ENCODE measurements at places on chromosomes 5 and 9. TPM values are rescaled to one million over a fixed set of nuclear protein-coding genes. Genes with fewer than 3 reads are reported as not detected.
A peak's percentile ranks its signal among the peaks of the same experiment; 100 is the strongest.

DNA sequence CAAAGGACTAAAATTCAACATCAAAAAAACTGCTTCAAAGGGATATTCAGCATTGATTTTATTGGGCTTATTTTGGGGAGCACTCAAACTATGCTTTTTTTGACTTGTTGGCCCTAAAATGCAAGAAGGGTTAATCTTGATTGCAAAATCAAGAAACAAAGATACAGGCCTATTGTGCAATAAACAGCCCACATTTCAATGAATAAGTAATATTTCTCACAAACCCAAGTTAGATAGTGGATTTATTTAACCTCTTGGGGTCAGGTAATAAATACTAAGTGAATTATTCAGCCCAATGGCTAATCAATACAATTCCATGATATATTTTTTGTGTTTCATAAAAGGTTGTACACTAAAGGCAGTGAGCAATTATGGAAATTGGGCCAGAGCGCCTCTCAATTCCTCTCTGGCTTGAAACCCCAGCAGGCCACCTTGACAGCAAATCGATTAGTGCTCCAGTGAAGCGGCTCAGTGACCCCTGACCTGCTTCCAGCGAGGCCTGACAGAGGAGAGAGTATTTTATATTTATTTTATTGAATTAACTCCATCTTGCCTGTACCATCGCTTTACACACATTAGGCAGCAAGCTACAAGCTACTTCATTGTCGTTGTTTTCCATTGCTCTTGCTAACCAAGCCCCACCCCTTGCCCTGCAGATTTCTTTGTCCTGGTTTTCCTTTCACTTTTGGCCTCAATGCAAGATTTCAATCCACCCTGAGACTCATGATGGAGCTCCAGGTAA lies 65.5 kb downstream of the EBF1 start:
- no peak for DNase-seq
- H3K27ac ChIP-seq: peak overlapping the region; percentile 77
- no peaks in the 10 kb centered on the region for H3K27me3 ChIP-seq
- peak overlapping the region; percentile 0 for H3K4me3 ChIP-seq
- H3K4me1 ChIP-seq: peaks cover 56% of the 10 kb centered on the region

GRCh38 chr5:116013207-116013785 lies 19.0 kb upstream of the ARL14EPL start:
- no peak for DNase-seq
- no peaks in the 10 kb centered on the region for H3K36me3 ChIP-seq
- no peaks in the 10 kb centered on the region for H3K4me1 ChIP-seq
- no peak overlapping the region for H3K4me3 ChIP-seq
- H3K27me3 ChIP-seq: no peaks in the 10 kb centered on the region

The HMGCS1 gene
- 277 TPM for total RNA-seq

DNA sequence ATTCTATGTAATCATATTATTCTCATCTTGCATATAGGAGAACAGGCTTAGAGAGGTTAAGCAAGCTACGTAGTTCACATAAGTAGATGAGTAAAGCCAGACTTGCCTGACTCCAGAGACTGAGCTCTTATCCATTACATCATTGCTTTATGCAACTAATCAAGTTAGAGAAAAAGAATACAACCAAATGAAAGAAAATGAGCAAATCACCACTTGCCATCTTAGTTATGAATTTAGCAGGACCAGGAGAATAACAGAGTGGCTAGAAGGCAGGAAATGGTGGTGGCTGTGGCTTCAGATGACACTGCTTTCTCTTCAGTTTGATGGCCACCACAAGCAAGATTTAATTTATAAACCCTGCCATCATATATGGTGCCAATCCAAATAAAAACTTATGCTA lies 26.6 kb downstream of the POC5 start:
- peaks cover 33% of the 10 kb centered on the region for H3K36me3 ChIP-seq
- no peak for DNase-seq
- no peaks in the 10 kb centered on the region for H3K27me3 ChIP-seq
- no peak overlapping the region for H3K4me3 ChIP-seq

- no peak overlapping the region for H3K4me3 ChIP-seq
- DNase-seq: no peak
- peaks cover 77% of the 10 kb centered on the region for H3K27me3 ChIP-seq
- no peak overlapping the region for H3K27ac ChIP-seq
- peaks cover 18% of the 10 kb centered on the region for H3K4me1 ChIP-seq
These were observed 602 bp downstream of the CCNI2 start for GRCh38 chr5:132747616-132748440.

- no peak overlapping the region for H3K4me3 ChIP-seq
- peak; percentile 42 for DNase-seq
- peaks cover 6% of the 10 kb centered on the region for H3K27me3 ChIP-seq
- no peaks in the 10 kb centered on the region for H3K36me3 ChIP-seq
- no peak overlapping the region for H3K27ac ChIP-seq
- peaks cover 15% of the 10 kb centered on the region for H3K4me1 ChIP-seq
These were observed 80.8 kb upstream of the OSMR start for GRCh38 chr5:38764937-38765391.

DNA sequence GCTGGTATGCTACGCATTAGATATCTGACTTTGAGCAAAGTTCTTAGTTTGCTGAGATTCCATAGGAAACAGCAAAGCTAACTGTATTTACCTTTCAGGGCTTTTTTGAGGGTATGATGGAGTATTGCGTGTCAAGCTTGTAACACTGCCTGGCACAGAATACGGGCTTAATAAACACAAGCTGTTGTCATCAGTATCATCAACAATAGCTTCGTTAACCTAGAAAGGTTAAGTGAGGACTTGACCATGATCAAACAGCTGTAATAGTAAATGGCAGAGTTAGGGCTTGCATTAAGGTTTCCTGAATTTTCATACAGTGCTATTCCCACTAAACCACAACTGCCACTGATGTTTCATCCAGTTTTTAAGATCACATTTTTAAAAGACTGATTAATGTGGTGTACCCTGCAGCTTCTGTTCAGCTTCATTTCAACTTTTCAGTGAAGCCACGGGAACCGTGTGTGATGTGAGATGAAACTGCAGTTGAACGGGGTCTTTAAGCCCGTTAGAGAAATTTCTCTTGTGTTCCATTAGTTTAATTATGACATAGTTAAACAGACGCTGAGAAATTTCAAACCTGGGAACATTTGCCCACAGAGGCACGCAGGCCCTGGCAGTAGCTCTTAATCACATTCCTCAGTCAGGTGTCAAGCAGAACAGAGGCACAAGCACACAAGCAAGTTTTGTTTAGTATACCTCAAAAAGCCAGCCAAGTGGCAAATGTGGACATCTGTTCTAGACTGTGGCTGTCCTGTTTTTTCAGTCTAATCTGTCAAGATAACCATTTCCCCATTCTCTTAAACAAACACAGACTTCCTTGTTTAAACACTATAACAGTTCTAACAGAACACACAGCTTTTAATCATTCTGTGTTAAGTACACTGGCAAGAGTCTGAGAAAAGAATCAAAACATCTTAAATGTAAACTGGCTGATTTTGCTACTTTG lies 147.1 kb downstream of the ZNF608 start:
- H3K27me3 ChIP-seq: no peaks in the 10 kb centered on the region
- H3K4me3 ChIP-seq: no peak overlapping the region
- peaks cover 19% of the 10 kb centered on the region for H3K4me1 ChIP-seq
- no peak for DNase-seq
- no peak overlapping the region for H3K27ac ChIP-seq
- H3K36me3 ChIP-seq: no peaks in the 10 kb centered on the region

- H3K27ac ChIP-seq: no peak overlapping the region
- H3K4me1 ChIP-seq: no peaks in the 10 kb centered on the region
- peaks cover 5% of the 10 kb centered on the region for H3K27me3 ChIP-seq
- no peaks in the 10 kb centered on the region for H3K36me3 ChIP-seq
These were observed 26.4 kb upstream of the RXRA start for GRCh38 chr9:134299883-134300282.
